CD4-positive, alpha-beta T cell treated with Interleukin-2 at 100 ng/mL for 4 hours (primary cell): ENCODE measurements at places on chromosomes 4 and X.

DNA sequence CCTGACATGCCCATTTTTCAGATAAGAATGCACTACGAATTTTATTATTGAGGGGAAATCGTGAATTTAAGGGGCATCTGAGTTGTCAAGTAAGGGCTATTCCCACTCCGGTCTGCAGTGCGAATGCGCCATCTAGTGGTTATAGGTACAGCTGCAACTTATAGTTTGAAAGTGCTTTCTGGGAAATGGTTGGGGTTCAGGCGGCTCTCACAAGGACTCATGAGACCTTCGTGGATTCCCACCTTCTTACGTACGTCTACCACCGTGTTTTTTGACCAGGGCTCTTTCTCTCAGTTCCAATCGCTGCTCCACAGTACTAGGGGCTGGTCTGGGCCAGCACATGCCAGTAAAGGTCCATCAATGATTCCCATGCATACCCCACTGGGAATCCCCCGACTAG is 12.3 kb downstream of the MSL3 start:
- peak; percentile 69 for DNase-seq

GRCh38 chr4:131644619-131645018 is 1504.5 kb upstream of the PCDH10 start:
- DNase-seq, result no peak

DNA sequence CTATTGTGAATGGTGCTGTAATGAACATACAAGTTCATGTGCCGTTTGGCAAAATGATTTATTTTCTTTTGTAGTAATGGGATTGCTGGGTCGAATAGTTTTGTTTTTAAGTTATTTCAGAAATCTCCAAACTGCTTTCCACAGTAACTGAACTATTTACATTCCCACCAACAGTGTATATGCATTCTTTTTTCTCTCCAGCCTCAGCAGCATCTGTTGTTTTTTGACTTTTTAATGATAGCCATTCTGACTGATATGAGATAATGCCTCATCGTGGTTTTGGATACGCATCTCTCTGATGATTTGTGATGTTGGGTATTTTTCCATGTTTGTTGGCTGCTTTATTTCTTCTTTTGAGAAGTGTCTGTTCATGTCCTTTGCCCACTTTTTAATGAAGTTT is 246.3 kb upstream of the ADGRL3 start:
- DNase-seq, result no peak

GRCh38 chr4:23909671-23910070 is 19.8 kb upstream of the PPARGC1A start:
- no peak for DNase-seq

- no peak for DNase-seq
These were observed 465.5 kb upstream of the CTSO start for GRCh38 chr4:156419080-156419685.

- no peak for DNase-seq
These were observed 89.9 kb upstream of the TLR2 start for GRCh38 chr4:153594210-153594609.

GRCh38 chr4:6180841-6181631 is 19.3 kb downstream of the JAKMIP1 start:
- peak; percentile 87 for DNase-seq

DNA sequence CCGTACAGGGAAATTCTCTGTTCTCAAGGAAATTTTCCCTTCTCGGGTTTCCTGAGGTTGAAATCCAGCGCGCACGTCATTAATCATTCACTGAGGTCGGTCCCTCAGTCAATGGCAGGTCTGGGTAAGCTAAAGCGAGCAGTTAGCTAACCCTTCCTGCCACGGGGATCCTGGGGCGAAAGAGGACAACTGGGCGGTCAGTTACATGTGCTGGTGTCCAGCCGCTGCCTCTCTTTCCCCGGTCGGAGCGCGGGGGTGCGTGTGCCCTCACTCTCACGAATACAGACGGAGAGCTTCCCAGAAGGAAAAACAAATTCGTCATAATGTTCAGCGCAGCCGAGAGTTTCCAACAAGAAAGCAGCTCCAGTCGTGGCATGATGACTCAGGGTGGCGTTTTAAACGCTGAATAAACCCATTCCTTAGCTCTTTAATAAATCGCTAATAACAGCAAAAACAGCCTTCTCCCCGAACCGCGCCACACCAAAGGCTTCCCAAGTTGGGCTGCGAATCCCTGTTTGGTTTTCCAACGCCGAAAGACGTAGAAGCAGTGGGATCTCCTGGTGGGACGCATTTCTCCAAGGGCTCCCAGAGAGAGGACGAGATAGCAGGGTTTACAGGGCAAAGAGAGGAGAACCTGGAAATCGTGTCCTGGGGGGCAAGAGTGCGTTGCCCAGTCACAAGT is 752 bp upstream of the FGF5 start:
- DNase-seq, result no peak

DNA sequence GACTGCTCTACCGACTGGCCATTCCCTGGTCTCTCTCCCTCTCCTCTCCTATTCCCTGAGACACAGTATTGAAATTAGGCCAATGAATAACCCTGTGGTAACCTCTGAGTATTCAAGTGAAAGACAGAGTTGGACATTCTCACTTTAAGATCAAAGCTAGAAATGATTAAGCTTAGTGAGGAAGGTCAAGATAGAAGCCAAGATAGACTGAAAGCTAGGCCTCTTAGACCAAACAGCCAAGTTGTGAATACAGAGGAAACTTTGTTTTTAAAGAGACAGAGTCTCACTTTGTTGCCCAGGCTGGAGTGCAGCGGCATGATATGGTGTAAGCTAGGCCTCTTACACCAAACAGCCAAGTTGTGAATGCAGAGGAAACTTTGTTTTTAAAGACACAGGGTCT is 64.6 kb downstream of the KDM6A start:
- DNase-seq, result no peak

- no peak for DNase-seq
These were observed 78.7 kb downstream of the FIP1L1 start for GRCh38 chr4:53456178-53456577.

DNA sequence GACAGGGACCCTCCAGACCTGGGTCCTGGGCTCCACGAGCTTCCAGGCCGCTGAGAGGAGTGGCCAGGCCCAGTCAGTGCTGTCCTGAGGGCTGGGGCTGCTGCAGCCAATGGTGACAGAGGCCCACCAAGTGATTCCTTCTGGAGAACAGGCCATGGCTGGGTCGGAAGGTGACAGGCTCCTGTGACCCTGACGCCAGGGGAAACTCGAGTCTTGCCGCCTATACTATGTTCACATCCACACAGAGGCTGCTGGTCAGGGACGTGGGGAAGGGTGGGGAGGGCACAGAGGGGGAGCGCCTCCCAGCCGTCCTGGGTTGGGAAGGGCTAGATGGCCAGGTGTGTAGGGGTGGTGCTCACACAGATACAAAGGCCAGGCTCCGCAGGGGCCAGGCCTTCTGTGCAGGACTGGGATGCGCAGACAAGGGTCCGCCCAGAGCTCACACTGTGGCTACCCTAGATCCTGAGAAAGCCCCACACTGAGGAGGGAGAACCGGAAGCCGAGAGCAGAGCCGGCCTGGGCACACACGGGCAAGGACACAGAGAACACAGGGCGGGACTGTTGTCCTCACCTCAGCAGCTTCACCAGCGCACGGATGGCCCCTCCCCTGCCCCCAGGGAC is 81.4 kb downstream of the HTRA3 start:
- DNase-seq, result no peak

DNA sequence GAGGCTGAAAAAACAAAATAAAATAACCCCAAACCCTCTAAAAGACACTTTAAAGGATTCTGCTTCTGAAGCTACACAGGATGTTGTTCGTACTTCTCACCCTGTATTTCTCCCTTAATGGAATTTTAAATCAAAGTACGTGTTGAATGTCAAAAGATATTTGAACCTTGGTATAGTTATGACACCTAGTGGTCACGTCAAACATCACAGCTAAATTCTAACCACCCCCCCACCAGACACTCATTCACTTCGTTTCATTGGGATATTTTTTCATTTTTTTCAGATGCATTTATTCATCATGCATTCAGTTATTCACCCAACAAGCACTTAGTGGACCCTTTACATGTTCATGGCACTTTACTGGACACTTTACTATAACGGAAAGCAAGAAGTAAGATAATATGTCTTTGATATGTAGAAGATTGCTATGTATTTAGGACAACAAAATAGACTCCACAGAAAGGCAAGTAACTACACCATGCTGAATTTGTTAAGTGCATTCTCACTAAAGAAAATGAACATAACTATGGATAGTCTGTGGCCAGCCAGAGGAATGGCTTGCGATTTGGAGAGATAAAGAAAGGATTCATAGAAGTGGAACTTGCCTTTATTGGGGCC is 62.5 kb upstream of the GPR174 start:
- peak; percentile 69 for DNase-seq

DNA sequence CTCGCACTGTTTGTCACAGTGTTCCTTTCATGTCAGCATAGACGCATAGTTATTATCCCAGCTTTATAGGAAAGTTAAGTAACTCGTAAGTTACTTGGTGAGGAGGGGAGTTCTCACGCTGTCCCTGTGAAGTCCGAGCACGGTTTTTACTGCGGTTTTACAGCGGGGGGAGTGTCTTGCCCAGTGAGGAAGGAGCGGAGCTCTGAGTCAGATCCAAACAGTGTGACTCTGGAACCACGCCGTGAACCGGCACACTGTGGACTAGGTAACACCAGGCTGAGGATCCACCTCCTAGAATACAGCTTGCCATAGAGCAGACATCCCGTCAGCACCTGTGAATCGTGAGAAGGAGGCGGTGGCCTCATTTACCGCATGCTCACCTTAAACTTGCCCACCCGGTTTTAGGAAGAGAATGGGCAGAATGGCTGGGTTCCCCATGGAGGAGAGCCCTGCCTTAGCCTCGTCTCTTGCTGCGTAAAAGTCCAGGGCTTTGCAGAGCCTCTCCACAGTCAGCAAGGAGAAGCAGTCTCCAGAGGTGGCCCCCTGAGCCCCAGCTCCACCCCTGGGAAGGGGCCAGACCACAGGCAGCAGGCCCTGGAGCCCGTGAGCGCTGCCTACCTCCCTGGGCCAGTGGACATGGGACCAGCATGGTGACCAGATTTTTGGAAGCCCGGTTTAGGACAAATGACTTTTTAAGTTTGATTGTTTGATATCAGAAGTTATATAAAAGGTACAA is 40.2 kb upstream of the HGFAC start:
- DNase-seq, result no peak

GRCh38 chr4:141090473-141090872 is 42.8 kb downstream of the RNF150 start:
- DNase-seq, result no peak

DNA sequence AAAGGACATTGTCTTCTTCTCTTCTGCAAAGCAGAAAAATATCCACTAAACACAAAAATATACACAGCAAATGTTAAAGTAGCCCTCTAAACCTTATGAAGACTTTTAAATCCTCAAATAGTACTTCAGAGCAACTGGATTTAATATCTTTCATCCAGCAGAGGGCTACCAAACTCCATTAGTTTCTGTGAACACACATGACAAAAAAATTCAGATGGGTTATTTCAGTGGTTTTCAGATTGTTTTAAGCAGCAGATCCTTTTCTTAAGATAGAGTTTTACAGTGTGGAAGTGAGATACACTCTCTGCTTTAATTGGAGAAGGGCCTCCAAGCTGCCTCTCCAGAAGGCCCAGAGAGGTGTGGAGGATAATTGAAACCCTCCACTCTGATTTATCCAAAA is 56.7 kb downstream of the ANK2 start:
- no peak for DNase-seq

GRCh38 chr4:43855283-43855682 is 593.3 kb downstream of the KCTD8 start:
- DNase-seq, result no peak

DNA sequence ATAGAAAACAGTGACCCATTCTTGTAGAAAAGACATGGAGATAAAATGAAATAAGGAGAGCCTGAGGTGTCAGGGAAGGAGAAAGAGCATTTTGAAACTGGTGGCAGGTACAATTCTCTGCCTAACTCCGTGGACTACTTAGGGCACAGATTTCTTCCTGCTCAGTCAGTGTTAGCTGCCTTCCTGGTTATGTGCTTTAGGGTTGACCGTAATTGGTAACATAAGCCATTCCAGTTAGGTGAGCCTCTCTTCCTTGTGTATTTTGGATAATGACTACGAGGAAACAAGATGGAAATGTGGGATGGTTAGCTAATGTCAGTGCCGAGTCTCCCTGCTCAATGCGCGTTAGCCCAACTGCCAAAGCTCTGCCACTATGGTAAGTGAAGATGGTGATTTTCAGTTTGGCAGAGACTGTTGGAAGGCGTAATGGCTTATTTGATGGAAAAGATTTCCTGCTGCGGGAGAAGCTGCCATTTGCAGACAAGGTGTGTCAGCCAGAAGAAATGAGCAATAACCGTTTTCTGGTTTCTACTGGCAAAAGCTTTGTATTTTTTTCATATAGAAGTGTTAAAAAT is 174.1 kb downstream of the CBR4 start:
- DNase-seq, result no peak

- peak; percentile 36 for DNase-seq
These were observed 109.7 kb downstream of the RTL5 start for GRCh38 chrX:72021975-72022374.

DNA sequence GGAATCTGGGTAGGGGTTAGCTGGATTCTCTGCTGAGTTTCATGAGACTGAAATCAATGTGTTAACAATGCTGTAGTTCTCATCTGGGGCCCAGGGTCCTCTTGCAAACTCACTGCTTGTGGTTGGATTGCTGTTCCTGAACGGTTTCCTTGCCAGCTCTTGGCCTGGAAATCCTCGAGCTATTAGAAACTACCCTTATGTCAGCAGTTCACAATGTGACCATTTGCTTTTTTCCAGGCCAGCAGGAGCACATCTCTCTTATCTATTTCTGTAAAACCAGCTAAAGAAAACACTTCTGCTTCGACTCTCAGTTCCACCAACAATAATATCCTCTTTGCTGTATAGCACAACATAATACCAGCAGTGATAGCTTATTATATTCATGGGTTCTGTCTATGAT is 140.1 kb upstream of the TRAM1L1 start:
- DNase-seq, result no peak

- no peak for DNase-seq
These were observed 23.8 kb upstream of the SORBS2 start for GRCh38 chr4:185835814-185836213.

DNA sequence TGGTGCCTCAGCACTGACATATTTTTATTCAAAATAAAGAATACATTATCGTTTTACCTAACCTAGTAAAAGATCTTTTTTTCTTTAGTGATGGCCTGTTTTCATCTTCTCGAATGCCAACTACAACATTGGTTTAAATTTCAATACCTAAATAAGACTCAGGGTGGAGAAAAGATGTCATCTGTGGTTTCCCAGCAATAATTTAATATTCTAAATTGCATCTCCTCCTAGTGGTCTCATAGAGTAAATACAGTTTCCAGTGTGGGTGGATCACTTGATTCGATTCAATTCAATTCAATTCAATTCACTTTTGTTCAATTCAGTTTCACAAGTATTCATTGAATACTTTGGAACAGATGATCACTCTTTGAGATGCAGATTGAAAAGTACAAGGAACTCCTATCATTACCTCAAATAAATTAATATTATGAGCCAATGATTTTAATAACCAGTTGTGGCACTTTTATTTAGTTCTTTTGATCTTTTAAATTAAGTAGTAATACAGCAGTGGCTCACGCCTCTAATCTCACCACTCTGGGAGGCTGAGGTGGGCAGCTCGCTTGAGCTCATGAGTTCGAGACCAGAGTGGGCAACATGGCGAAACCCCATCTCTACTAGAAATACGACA is 427.2 kb downstream of the FAT4 start:
- DNase-seq, result no peak
